ENCODE measurements at places on chromosomes 6 and 20. TPM values are rescaled to one million over a fixed set of nuclear protein-coding genes. Genes with fewer than 3 reads are reported as not detected.

ID1 gene
- 223 TPM for total RNA-seq

PRICKLE4 gene
- total RNA-seq: 2.0 TPM

ECT2L gene
- not detected for total RNA-seq

PCSK2 gene
- not detected for total RNA-seq

DNA sequence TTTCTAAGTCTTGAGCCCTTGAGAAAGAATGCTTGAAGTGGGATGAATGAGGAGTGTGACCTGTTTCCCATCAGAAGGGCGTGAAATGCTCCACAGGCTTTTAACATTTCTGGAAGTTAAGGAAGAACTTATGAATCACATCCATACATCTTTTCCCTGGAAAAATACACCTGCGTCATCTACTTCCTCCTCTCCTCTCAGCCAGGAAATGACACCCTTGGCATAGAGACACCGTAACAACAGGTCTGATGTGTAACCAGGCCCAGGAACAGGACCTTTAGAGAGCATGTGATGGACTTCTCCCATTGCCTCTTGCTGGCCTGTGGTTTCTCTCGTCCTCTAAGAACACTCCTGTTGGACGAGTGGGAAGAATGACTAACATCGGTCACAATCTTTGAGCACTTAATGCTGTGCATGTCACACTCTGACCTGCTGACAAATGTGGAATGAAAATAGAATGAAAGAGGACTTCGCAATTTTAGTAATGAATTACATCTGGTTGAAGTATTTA lies 28.5 kb upstream of the CITED2 start:
- DNase-seq: no peak

- no peak for DNase-seq
Measured at GRCh38 chr6:50236164-50236563, 186.4 kb upstream of the DEFB112 start.

DNA sequence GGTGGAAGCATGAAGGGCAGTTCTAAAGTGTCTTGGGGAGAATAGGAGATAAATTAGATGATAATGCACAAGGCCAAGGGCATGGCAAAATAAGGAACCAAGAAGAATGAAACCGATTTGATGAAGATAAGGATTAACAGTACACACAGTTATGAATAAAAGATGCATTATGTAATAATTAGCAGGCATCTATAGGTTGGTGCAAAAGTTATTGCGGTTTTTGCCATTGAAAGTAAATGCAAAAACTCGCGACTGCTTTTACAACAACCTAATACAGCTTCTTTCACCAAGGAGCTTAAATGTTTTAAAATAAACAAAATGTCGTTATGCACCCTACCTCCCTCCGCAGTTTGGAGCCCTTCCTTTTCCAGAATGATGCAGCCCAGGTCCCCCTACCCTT lies 29.0 kb downstream of the MAS1 start:
- no peak for DNase-seq

GRCh38 chr6:11023032-11023431 lies 21.1 kb downstream of the ELOVL2 start:
- no peak for DNase-seq

DNA sequence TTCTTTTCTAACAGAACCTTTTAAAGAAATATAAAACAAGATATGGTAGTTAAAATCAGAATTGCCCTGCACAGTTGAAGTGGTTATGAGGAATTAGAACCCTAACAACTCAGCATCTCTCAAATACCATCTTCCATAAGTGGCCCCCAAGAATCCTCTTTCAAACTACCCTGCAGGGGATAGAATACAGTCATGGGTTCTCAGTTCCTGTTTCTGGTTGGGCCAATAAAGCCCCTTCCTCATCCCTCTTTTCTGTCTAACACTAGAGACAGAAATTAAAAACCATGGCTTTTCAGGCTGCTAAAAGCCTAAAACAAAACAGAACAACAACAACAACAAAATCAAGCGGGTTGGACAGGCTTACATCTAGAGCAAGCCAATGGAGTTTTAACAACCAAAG lies 6.7 kb upstream of the LCA5 start:
- DNase-seq: no peak

- no peak for DNase-seq
Measured at GRCh38 chr6:123515715-123516114, 121.0 kb downstream of the TRDN start.

- no peak for DNase-seq
Measured at GRCh38 chr20:40806929-40807820, 118.1 kb upstream of the MAFB start.

DNA sequence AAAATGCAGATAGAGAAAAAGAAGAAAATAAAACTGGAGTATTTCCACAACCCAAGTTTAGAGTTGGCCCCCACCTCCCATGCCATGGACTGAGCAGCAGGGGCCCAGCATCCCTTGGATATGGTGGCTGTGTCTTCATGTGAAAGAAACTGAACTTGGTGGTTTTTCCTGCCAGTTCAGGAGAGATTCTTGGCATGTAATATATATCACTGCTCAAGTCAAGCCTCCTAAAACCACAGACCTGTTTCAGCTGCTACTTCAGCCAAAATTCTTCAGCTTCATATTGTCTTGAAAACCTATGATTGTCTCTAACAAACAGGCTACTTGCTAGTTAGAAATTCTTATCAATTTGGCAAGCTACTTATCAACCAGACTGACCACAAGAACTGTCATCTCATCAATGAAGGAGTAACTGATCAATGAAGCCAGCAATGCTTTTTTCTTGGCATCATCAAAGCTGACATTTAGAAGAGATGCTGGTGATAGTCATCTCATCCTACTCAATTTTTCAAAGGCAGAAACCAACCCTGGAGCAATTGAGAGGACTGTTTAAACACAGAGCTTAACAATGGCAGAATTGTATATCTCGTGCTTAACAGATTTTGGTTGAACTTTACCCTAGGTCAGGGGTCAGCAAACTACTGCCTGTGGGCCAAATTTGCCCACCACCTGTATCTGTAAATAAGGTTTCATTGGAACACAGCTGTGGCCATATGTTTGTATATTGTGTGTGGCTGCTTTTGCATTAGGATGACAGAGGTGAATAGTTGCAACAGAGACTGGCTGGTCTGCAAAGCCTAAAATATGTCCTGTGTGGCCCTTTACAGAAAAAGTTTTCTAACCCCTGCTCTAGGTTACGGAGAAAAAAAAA lies 10.4 kb upstream of the NOL7 start:
- DNase-seq: no peak

- no peak for DNase-seq
Measured at GRCh38 chr6:14440940-14441781, 323.6 kb downstream of the CD83 start.

DNA sequence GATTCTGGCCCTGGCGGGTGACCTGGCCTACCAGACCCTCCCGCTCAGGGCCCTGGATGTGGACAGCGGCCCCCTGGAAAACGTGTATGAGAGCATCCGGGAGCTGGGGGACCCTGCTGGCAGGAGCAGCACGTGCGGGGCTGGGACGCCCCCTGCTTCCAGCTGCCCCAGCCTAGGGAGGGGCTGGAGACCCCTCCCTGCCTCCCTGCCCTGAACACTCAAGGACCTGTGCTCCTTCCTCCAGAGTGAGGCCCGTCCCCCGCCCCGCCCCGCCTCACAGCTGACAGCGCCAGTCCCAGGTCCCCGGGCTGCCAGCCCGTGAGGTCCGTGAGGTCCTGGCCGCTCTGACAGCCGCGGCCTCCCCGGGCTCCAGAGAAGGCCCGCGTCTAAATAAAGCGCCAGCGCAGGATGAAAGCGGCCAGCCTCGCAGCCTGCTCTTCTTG lies 868 bp upstream of the SLC2A4RG start:
- DNase-seq: no peak

- DNase-seq: no peak
Measured at GRCh38 chr6:99590728-99591672, 15.6 kb upstream of the PRDM13 start.

DNA sequence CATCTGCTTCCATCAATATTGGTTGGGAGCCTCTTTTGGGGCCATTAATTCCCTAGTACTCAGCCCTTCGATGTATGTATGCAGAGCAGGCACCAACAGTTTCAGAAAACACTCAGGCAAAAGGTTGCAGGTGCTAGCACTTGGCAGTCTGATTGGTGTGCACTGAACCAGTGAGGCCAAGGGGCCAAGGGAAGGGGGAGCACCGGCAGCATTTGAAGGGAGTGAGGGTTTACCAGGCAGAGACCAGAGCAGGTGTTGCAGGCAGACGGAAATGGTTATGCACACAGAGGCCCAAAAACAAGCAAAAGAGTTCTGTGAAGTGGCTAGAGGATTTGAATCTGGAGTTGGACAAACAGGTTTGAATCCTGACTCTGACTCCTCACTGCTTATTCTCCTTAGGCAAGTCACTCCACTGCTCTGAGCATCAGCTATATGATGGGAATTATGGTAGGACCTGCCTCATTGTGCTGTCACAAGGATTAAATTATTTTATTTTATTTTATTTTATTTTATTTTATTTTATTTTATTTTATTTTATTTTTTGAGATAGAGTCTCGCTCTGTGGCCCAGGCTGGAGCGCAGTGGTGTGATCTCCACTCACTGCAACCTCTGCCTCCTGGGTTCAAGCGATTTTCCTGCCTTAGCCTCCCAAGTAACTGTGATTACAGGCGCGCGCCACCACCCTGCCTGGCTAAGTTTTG lies 58.1 kb upstream of the SHLD1 start:
- no peak for DNase-seq

DNA sequence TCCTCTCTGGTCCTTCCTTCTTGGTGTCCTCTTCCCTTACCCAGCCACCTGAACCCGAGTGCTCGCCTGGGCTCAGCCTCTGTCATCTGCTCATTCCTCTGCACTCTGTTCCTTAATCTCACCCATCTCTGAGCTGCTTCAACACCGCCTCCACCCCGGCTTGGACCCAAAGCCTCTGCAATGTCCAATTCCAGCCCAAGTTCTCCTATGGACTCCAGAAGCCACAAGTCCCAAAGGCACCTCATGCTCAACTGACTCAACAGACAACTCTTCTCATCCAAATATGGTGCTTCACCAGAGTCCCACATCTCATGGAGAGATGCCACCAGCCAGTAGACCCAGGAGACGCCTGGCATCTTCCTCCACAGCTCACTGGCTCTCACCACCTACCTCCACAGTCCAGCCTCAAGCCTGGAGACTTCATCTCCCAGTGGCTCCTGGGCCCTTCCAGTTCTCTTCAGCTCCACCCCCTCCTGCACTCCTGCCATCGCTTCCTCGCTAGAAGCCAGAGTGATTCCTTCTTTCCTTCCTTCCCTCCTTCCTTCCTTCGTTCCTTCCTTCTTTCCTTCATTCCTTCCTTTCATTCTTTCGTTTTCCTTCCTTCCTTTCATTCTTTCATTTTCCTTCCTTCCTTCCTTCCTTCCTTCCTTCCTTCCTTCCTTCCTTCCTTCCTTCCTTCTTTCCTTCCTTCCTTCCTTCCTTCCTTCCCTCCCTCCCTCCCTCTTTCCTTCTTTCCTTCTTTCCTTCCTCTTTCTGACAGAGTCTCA lies 40.9 kb upstream of the NNAT start:
- DNase-seq: no peak

GRCh38 chr6:135382182-135382628 lies 115.3 kb downstream of the AHI1 start:
- no peak for DNase-seq

GRCh38 chr6:133432021-133432989 lies 191.1 kb downstream of the EYA4 start:
- DNase-seq: no peak

GRCh38 chr20:51004305-51004727 lies 18.6 kb downstream of the KCNG1 start:
- no peak for DNase-seq

- DNase-seq: no peak
Measured at GRCh38 chr20:50095476-50096078, 17.4 kb downstream of the UBE2V1 start.

DNA sequence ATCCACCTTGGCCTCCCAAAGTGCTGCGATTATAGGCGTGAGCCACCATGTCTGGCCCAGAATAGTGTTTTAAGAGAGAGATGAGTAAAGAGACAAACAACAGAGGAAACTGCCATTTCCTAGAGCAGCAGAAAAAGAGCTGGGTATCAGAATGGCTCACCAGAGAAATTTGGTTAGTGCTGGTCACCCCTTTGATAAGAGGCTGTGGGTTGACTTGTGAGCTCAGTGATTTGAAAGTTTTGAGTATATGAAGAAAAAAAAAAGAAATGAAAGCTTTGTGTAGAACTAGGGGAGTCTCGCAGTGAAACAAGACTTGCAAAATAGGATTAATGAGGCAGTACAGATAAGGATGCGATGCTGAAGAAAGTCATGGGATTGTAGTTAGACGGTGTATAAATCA lies 29.6 kb downstream of the MGME1 start:
- no peak for DNase-seq
